Fibroblast of skin of right quadriceps (primary cell): ENCODE measurements at places on chromosomes 6 and 20.

DNA sequence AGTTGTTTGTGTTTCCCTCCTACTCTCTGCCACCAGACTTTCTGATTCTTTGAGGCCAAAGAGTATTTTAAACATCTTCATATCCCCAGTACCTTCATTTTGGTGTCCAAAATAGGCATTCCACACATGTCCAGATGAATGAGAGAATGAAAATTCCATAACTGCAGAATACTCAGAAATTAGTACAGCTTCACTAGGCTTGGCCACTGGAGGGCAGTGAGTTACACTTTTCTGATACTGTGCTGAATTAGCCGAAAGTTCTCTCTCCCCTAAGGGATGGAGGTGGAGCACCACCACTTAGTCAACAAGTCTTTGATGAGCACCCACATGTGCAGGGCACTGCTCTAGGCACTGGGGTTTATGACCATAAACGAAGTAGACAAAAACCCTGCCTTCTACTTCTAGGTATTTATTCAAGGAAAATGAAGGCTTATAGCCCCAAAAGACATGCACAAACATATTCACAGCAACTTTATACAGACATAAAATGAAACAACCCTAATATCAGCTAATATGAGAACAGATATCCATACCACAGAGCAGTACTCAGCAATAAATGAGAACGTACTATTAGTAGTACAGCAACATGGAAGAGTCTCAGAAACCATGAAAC, 46.1 kb upstream of the TMEM217 start:
- DNase-seq = peak; percentile 45

DNA sequence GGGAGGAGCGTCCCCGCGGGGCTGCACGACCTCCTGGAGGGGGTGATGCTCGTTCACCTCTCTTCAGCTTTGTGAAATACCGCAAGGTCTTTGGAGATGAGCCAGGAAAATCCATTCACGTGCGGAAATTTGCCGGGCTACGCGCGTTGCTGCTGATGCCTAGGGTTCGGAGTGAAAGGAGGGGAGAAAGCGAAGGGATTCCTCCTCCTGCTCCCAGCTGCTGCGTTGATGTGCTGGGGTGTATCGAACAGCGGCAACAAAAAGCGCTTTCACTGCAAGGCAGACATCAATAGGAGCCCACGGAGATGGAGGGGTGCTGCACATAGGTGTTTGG, 391 bp upstream of the B3GAT2 start:
- DNase-seq = no peak

DNA sequence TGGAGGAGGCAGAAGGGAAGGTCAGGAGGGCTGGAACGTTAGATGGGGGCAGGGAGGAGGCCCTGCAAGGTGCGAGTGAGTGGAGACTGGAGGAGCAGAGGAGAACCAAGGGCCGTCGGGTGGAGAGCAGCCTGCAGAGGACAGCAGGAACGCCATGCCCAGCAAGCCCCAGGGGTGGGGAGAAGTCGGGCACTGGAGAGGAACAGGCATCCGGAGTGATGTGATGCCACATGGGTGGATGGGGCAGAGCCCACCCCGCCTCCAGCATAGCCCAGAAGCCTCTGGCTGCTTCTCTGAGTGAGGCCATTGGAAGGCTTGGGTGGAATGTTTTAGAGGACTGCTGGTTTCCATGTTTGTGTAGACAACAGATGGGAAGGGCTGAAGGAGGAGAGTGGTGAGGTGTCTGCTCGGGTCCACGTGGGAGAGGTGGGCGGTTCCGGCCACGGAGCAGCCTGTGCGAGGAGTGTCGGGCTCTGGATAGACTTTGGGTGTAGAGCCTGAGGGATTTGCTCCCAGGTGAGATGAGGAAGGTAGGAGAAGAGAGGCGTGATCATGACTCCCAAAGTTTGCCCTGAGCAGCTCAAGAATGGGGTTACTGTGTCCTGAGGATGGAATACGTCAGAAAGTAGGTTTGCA, 221.4 kb downstream of the SMOC2 start:
- no peak for DNase-seq

GRCh38 chr20:51029963-51030920, 7.3 kb upstream of the KCNG1 start:
- DNase-seq = peak; percentile 63

DNA sequence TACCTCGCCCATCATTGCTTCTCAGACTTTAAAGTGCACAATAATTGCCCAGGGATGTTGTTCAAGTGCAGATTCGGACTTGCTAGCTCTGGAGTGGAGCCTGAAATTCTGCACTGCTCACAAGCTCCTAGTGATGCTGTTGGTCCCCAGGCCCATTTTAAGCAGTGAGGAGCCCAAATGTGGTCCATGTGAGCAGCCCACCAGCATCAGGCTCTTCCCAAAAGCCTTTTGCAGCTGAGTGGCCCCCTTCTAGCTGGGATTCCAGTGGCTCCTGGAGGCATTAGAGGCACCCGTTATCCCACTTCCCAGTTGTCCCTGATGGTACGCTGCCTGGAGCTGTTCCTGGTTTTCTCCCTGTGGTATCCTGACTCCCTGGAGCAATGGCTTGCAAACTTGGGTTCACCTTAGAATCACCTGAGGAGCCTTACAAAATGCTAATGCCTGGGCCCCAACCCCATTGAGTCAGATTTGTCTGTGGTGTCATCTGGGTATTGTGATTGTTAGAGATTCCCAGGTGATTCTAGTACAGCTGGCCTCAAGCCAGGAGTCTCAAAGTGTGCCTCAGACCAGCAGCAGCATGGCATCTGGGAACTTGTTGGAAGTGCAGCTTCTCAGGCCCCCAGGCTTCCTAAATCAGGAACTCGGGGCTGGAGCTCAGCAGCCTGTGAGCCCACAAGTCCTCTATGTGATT, 186.9 kb upstream of the SLC24A3 start:
- no peak for DNase-seq

- peak; percentile 29 for DNase-seq
Observed at GRCh38 chr20:1377984-1378734, 14.7 kb downstream of the FKBP1A start.

GRCh38 chr6:85422996-85423395, 26.9 kb upstream of the NT5E start:
- no peak for DNase-seq

DNA sequence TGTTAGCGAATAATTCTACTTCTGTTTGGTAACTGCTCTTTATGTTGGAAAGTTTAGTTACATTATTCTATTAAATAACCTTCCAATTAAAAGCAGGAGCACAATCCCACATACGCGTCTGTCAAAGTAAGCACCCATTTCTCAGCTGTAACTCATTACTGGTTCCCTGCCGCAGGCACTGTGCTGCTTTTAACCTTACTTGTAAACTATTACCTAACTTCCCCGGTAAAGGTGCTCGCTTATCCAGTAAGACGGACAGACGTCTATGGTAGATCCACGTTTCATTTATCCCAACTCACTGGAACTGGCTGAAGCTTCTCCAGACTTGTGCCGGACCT, 529 bp upstream of the ENPP4 start:
- DNase-seq = no peak

DNA sequence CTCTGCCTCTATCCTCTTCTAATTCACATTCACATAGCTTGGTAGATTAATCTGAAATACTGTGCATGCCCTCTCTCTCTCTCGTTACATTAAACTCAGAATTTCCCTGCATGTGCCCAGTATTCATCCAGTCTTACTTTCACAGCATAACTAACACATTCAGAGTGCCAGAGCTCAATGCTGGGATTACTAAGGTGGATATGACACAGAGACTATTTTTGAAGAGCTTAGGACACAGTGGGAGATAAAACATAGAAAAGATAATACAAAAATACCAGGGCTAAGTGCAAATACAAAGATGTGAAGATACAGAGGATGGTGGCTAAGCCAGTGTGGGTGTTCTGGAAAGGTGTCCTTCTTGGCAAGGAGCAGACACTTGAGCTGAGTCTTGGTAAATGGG, 6.3 kb downstream of the SYNE1 start:
- DNase-seq = no peak

DNA sequence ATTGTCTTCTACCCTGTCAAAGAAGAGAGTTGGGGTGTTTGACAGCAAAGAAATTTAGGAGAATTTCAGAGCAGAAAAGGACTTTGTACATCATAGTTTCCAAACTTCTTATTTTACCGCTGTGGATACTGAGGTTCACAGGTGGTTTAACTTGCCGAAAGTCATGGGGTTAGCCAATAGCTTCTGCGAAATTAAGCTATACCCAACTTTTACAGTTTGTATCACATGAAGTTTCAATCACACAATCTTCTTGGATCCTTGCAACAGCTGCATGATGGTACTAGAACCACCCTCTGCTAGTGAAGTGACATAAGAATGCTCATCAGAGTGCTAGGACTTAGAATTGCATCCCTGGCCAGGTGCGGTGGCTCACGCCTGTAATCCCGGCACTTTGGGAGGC, 345.5 kb downstream of the CD83 start:
- DNase-seq = no peak

DNA sequence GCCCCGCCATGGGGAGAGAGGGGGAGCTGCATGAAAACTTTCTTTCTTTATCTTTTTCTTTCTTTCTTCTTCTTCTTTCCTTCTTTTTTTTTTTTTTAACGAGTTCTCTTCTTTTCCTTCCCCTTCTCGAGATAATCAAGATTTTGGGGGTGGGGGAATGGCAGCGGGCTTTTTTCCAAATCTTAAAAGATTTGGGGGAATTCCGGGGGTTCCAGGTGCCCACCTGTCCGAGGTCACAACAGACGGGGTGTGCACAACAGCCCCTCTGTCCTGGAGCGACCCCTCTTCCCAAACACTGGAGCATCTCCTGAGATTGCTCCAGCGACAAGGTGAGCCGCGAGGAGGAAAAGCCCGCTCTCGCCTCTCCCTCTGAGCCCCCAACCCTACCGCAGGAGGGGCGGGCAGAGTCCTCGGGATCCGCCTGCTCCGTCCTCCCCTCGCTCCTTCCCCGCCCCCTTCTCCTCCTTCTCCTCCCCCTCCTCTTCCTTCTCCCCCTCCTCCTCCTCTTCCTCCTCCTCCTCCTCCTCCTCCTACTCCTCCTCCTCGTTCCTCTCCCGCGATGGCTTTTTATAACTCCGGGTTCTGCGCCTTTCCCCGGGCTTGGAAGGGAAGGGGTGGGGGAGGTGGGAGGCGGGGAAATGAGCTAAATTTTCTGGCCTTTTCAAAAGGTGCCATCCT, 689 bp upstream of the KCNB1 start:
- no peak for DNase-seq

DNA sequence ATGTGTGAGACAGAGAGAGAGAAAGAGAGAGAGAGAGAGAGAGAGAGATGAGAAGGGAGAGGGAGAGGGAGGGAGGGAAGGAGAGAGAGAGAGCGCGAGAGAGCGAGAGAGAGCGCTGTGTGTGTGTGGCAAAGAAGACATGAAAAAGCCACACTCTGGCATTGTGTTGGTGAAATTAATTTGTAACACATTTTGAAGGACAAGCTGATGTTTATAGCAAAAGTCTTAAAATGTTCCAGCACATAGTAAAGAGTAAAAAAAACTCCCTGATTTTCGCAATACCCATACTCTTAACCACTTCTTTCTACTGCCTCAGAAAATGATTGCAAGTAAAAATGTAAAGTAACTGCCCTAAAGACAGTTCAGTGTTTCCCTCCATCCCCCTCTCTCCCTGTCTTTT, 56.7 kb downstream of the SLC22A1 start:
- DNase-seq = no peak

GRCh38 chr20:51092338-51092737, 69.4 kb upstream of the KCNG1 start:
- peak; percentile 55 for DNase-seq

DNA sequence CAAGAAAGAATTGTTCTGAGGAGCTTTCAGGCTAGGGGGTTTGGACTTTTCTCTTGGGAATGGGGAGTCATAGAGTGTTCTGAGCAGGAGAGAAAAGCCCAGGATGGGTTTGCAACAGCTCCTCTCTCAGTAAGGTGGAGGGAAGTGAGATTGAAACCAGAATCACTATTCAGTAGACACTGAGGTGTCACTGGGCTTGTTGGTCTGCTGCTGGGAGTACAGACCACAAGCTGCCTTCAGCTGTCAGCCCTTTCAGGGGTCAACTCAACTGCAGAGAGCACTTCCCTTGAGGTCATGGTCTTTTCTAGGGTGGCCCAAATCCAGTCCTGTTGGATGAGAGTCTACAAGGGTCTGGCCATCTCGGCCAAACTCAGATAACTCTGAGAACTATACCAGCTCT, 12.9 kb upstream of the FOXA2 start:
- DNase-seq = no peak

GRCh38 chr6:13711733-13712598, at the start of gene RANBP9:
Gene RANBP9 (minus strand): TSS chr6:13711835. CDS start chr6:13711505, 330 bp downstream.
- peak; percentile 93 for DNase-seq

DNA sequence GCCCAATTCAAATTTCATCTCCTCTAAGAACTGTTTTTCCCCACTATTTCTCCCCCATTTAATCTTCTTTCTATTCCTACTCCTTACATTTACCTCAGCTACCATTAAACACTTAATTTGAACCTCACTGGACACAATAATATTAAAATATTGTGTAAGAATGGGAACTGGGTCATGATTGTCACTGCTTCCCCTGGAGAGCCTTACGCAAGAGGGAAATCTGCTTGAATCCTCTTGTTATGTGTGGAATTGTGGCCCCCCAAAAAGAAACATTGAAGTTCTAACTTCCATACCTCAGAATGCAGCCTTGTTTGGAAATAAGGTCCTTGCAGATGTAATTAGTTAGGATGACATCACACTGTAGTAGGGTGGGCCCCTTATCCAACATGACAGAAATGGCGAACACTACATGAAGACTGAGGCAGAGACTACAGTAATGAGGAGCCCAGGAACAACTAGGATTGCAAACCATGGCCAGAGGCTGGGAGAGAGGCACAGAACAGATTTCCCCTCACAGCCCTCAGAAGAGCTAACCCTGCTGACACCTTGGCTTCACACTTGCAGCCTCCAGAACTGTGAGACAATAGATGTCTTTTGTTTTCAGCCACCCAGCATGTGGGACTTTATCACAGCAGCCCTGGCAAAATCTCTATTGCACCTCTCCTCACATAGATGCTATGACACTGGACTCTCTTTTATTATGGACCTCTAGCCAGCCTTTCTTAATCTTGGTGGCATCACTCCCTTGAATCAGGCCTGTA, 29.9 kb downstream of the HIVEP2 start:
- no peak for DNase-seq

DNA sequence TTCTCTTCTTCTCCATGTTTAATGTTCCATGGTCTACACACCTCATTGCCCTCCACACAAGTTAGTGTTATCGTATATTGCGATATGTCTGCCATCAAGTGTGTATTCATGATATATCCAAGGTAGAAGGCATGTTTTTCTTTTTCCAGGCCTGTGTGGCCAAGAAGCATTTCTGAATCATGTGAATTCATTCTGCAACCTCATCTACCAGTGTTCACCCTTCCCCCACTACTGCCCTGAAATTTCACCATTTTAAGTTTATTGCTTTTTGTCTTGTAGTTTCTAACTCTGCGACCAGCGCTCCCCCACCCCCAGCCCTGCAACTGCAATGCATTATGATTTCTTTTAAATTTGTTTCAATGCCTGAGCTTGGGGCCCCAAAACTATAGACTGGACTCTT, 618.0 kb upstream of the FLRT3 start:
- peak; percentile 39 for DNase-seq

GRCh38 chr20:36836591-36837269, 39.2 kb upstream of the TLDC2 start:
- peak; percentile 46 for DNase-seq

GRCh38 chr6:156423075-156423474, 354.1 kb upstream of the ARID1B start:
- DNase-seq = no peak
